Esophagus mucosa (tissue), 1 donor: ENCODE measurements at places on chromosomes 11 and 22. TPM values are rescaled to one million over a fixed set of nuclear protein-coding genes. Genes with fewer than 3 reads are reported as not detected.

DNA sequence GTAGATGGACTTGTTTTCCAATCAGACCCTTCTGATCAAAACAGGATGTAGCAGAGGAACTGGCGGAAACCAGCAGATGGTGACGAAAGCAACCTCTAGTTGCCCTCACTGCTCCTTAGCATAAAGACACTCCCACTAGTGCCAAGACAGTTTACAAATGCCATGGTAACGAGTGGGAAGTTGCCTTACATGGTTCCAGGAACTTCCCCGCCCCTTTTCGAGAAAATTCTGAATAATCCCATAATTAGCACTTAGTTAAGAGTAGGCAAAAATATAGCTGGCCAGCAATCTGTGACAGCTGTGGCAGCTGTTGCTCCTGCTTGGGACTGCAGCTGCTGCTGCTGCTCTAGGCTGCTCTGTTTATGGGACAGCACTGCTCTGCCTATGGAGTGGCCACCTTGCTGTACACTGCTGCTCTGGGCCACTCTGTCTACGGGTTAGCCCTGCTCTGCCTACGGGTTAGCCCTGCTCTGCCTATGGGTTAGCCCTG is 33.4 kb upstream of the SORL1 start:
- peak; percentile 49 for ATAC-seq

DNA sequence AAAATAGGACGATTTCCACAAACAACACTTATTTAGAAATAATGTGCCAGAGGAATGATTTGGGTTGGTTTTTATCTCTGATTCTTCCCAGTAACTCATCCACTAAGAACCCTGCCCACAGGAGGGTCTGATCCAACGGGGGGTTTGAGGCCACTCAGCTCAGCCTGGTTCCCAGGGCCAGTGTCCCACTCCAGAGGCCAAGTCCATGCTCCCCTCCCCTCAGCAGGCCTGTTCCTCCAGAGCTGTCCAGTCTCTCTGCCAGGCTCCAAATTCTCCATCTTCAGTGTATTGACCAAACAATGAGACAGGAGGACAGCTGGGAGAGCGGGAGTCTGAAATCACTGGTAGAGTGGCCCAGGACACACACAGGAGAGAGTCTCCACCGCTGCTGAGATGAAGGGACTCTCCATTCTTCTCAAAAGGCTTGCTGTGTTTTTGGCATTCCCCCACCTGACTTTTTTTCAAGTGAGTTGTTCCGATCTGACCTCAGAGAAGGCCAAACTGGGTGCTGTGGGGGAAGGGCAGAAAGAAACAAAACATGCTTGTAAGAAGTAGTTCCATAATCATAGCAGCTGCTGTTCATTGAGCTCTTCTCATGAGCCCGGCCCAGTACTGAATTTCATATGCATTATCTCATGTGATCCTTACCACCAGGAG is 17.6 kb upstream of the SCN2B start:
- no peak for ATAC-seq

- peak; percentile 70 for ATAC-seq
Measured at GRCh38 chr11:86335131-86335767, 33.2 kb downstream of the HIKESHI start.

GRCh38 chr11:59053387-59053786 is 32.7 kb upstream of the GLYATL1B start:
- no peak for ATAC-seq

- ATAC-seq, result no peak
Measured at GRCh38 chr11:70153133-70153727, 49.9 kb upstream of the FADD start.

- no peak for ATAC-seq
Measured at GRCh38 chr11:43419460-43419859, 60.7 kb downstream of the TTC17 start.

DNA sequence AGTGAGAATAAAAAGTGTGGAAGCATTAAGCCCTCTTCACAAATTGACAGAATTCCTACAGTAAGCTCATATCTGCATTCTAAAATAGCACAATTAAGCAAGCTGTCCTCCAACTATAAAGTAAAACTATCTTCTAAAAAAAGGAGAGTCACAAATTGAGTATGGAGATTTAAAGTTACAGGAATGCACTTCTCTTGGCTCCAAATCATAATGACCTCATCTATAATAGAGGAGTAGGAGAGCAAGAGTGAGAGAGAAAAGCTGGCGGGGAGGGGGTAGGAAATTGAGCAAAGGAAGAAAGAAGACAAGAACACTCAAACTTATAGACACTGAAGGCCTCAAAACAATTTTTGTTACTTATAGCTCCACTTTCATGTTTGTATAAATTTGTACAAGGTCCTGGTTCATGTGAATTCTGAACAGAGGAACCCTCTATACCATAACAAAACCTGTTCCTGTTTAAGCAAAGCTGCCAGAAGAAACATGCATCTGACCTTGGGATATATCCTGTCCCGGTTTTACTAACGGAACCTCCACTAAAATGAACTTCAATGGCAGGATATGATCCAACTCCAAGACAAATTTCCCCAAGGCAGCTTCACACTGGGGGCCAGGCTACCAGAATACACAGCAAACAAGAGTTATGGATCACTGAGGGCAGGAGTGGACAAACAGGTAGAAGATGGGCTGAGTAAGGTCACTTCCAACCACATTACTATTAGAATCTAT is 37.2 kb downstream of the SLC35F2 start:
- ATAC-seq, result no peak

DNA sequence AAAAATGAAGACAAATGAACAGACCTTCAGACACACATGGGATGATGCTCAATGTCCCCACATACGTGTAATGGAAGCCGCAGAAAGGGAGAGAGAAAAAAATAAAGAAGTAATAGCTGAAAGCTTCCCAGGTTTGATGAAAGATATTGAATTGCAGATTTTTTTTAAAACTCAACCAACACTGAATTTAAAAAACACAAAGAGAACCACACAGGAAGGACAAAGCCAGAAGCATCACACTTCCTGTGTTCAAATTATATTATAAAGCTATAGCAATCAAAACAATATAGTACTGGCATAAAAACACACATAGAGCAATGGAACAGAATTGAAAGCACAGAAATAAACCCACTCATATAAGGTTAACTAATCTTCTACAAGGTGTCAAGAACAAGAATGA is 26.5 kb downstream of the TMEM45B start:
- no peak for ATAC-seq

GRCh38 chr11:17010851-17011420 is 3.3 kb downstream of the PLEKHA7 start:
- no peak for ATAC-seq

DNA sequence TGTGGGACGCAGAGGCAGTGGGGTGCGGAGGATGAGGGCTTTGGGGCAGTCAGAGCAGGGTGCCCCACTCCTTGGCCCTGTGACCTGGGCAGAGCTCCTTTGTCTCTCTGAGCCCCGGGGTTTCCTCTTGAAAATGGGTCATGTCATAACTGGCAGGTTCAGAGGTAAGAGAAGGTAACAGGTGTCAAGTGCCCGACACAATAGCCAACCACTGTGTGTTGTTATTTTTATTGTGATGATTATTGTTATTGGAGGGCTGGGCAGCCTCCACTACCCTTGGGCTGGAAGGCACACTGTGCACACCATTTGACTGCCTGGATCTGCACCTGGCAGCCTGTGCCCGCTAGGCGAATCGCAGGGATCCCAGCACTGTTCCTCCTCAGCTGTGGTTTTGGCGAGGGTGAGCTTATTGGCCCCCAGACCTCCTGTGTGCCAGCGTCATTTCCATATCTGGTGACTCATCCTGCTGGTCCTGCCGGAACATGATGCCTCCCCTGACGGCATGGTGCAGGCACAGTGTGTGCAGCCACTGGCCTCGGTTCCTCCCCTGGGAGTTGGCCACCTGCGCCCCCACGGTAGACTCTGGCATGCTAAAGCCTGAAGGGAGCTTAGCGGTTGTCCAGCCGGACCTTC is 15.4 kb upstream of the SOX10 start:
- peak; percentile 83 for ATAC-seq

- no peak for ATAC-seq
Measured at GRCh38 chr11:134036492-134037045, 32.3 kb upstream of the JAM3 start.

DNA sequence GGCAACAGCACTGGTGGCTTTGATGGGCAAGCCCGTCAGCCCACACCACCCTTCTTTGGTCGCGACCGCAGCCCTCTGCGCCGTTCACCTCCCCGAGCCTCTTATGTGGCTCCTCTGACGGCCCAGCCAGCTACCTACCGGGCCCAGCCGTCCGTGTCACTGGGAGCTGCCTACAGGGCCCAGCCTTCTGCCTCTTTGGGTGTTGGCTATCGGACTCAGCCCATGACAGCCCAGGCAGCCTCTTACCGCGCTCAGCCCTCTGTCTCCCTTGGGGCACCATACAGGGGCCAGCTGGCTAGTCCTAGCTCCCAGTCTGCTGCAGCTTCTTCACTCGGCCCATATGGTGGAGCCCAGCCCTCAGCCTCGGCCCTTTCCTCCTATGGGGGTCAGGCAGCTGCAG is 8.0 kb downstream of the RBM14 start:
- ATAC-seq, result no peak

DNA sequence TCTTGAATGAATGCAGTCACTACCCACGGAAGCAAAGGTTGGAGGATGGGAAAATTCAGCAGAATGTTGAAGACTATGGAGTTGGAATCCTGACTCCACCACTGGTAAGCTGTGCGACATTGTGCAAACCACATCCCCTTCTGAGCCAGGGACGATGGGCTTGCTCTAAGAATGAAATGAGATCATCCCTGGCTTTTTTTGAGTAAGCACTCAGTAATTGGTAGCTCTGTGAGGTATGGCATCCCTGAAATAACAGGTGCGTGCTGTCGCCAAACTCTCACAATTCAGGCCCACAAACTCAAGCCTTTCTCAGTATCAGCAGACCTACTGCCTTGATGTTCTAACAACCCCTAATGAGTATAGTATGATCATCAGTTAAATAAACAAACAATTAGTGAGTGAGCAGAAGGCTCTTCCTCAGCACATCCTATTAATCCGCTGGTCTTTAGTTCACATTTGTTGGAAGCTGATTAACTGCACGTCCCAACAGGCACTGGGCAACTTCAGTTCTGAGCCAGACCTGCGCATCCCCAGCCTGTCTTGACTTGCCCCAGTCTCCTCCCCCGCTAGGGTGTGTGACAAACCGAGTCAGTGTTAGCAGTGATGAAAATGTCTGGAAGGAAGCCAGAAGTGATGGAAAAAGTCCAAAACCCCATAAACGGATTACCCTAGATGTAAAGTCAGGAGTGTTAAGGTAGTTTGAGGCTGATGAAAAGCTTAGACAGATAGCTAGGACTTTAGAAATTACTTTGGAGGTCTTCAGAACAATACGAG is 235.5 kb downstream of the GRIK4 start:
- ATAC-seq, result peak; percentile 96

GRCh38 chr11:32255841-32256240 is 165.0 kb downstream of the RCN1 start:
- no peak for ATAC-seq

- ATAC-seq, result peak; percentile 49
Measured at GRCh38 chr22:38203090-38203810, 1.5 kb downstream of the MAFF start.

DNA sequence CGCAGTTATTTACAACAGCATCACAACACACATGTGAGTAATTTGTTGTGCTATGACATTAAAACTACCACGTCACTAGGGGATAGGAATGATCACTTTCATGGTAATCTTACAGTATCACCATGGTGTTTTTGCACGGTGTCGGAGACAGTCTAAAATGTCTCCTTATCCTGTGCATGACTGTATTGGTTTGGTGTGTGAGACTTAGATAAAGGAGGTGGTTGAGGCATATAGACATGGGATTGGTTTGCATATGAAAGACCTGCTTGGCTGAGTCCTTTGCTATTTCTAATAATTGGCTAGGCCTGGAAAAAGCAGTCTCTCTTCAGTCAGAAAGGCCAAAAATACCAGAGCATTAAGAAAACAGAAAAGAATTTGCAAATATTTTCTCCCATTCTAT is 30.2 kb downstream of the MSANTD4 start:
- ATAC-seq, result no peak

DNA sequence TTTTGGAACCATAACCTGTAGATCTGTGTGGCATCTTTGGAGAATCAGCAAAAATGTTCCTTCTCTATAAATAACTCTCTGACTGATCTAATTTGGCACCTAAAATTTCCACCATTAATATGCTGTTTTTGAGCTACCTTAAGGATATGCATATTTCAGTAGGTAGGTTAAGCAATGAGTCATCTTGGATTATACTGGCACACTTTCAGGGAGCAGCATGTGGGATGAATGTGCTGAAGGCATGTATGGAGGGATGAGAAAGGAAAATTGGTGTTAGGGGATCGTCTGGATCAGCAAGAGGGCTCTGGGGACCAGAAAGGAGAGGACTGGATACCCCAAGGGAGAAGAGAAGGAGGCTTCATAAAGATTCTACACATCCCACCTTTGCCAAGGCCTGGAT is 44.6 kb upstream of the ELF5 start:
- peak; percentile 51 for ATAC-seq

- peak; percentile 75 for ATAC-seq
Measured at GRCh38 chr11:108853864-108854263, 189.0 kb downstream of the DDX10 start.

GRCh38 chr11:70860888-70861287 is 391.5 kb downstream of the SHANK2 start:
- no peak for ATAC-seq

DNA sequence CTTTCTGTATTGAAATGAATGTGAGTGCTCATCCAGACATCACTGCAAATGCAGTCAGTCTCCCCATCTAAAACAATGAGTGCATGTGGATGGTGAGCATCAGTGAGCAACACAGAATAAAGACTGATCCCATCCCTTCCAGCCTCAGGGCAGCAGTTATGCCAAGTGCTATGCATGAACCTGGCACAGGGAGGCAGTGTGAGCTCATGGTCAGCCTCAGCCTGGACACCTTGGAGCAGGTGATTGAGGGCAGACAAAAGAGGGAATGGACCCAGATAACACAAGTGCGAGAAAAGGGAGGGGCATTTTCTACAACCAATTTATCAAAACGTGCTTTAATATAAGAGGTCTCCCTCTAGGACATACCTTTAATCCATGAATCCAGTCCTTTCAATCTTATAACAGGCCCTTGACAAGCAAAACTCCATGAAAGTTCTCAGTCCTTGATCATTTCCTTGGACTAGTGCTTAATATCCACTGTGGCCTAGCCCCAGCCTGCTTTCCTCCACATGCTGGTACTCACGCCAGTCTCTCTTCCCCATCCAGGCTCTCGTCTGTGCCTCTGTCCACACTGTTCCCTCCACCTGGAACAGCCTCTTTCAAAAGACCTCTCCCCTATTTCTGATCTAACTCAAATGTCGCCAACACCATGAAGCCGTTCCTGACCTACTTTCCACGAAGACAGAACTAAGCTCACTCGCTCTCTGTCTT is 50.5 kb upstream of the LRRC55 start:
- ATAC-seq, result peak; percentile 87

- no peak for ATAC-seq
Measured at GRCh38 chr11:127195501-127196120, 195.0 kb upstream of the KIRREL3 start.

Gene NRIP3
- 0.80 TPM for total RNA-seq

Gene SMTNL1
- total RNA-seq, result not detected

Gene TTLL1
- total RNA-seq, result 4.7 TPM

Gene SCGB1C1
- not detected for total RNA-seq

Gene SNX19
- total RNA-seq, result 27.2 TPM

Gene BAIAP2L2
- 4.5 TPM for total RNA-seq

Gene MCHR1
- total RNA-seq, result not detected

Gene ZFTA
- 2.9 TPM for total RNA-seq

Gene PRODH
- 4.5 TPM for total RNA-seq

Gene PRDM10
- 10.0 TPM for total RNA-seq

Gene PUS3
- 5.3 TPM for total RNA-seq

Gene UPK3A
- not detected for total RNA-seq

Gene CCDC15
- 2.4 TPM for total RNA-seq
